ENCODE measurements at places on chromosomes 4 and X. TPM values are rescaled to one million over a fixed set of nuclear protein-coding genes. Genes with fewer than 3 reads are reported as not detected.

GRCh38 chrX:13024986-13025385 is 19.4 kb downstream of the FAM9C start:
- DNase-seq: no peak

- DNase-seq: no peak
Measured at GRCh38 chr4:140704392-140704960, 51.7 kb downstream of the TBC1D9 start.

GRCh38 chr4:17328141-17328815 is 183.6 kb downstream of the QDPR start:
- DNase-seq: no peak

The ETDA gene
- polyA plus RNA-seq: not detected

The ZNF711 gene
- 85.0 TPM for polyA plus RNA-seq
